ENCODE measurements at places on chromosomes 5 and 9.

DNA sequence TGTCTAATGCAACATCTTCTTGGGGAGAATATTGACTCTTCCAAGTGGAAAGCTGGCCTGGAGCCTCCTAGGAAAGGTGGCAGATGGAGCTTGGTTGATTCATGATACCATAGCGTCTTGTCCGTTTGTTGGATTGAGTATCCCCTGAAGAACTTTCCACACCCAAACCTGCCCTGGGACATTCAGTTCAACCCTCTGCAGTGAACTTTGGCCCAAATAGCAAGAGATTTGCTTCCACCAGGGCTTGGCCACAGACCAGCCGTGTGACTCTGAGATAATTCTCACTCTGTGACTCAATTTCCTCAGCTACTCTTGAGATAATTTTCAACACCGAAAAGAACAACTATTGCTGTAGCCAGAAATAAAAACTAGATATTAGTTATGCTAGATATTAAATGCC, 108.0 kb upstream of the RAD23B start:
- no peak for DNase-seq

DNA sequence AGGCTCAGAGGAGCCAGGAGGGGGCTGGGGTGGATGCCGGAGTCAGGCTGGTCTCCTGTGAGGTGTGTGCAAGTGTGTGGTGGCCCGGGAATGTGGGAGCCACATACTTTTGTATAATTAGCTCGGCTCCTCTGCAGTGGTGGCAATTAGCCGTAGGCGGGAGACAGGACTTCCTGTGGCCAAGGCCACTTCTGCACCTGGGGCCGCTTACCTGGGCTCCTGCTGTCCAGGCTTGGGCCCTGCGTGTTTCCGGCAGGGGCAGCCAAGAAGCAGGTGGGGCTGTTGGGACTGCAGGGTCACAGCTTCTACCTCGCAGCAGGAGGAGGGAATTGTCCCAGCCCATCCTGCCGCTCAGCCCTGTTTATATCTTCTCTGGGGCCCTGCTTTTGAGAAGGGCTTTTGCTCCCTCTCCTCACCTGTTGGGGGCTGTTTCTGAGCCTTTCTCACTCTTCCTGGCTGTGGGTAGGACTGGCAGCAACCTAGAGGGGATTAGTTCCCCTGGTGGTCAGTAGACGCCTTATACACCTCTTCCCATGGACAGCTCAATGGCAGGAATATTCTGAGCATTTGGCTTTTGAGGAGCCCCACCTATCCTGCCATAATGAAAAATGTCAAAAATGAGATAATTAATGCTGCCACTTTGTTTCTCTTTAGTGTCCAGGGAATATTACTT, 145.4 kb upstream of the PITX1 start:
- peak; percentile 69 for DNase-seq

DNA sequence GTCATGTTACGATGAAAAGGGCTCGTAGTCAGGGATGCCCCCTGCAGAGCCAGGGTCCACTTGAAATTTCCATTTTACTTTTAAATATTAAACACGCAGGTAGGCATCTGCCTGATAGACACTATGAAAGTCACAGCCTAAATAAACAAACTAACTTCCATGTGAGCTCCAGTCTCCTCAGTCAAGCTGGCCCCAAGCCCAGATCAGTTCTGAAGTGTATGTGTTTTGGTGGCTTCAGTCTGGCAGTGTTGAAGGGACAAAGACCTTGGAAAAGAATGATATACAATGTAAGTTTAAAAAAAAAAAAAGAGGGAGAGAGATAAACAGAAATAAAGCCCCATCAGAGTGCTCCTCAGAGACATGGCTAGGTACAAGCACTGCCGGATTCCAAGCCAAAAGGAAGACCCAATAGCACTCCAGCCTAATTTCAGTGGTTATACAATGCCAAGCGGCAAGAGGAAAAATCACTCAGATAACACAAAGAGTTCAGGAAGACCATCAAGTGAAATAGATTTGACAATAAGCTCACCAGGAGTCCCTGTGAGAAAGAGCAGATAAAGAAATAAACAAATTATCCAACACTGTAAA, 181.0 kb downstream of the BNC2 start:
- DNase-seq: no peak

DNA sequence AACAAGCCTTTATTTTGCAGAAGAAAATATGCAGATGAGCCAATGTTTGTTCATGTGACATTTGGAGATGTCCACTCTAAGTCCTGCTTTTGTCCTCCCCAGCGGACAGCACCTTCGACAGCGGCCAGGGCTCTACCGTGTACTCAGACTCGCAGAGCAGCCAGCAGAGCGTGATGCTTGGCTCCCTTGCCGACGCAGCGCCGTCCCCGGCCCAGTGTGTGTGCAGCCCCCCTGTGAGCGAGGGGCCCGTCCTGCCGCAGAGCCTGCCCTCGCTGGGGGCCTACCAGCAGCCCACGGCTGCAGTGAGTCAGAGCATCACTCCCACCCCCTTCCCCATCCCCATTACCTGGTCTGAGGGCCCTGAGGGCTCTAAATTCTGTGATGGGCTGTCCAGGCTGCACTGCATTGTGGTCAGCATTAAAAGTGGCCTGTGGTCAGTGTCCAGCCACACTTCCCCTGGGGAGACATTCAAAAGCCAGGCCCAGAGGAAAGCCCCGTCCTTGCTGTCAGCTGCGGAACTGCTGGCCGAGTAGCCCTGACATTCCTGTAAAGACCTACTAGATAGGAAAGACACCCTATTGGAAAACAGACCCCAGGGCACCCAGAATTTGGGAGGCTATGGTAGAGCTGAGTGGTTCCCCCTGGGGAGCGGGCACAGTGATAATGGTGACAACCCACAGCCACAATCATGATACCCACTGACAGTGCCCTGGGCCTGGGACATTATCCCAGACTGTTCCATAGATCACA, 69.0 kb downstream of the WNK2 start:
- no peak for DNase-seq

DNA sequence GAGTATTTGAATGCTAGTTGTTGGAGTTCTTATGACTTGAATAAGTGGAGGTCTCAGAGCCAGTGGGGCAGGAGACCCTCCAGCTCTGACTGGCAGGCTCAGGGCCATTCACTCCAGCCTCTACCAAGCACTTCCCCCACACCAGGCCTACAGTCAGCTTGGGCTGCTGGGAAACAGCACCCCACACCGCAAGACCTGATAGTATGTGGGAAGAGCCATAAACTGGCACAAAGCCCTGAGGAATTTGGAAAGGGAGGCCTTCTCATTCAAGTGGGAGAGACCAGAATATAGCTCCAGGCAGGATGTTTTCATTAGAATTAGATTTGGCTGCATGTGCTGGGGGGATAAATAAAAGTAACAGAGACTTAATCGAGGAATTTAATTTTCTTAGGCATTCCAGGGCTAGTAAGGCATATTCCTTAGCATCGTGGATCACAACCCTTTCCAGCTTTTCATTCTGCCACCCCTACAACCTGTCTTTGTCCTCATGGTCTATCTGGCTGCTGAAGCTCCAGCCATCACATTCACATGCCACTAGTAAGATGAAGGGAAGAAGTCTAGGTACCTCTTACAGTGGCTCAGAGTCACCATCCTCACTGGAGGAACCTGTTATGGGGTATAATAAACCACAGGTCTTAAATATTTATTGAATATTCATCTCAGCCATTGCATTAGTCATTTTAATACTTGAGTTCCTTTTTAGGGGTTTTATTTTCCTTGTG, 47.5 kb downstream of the TMOD1 start:
- DNase-seq: no peak

DNA sequence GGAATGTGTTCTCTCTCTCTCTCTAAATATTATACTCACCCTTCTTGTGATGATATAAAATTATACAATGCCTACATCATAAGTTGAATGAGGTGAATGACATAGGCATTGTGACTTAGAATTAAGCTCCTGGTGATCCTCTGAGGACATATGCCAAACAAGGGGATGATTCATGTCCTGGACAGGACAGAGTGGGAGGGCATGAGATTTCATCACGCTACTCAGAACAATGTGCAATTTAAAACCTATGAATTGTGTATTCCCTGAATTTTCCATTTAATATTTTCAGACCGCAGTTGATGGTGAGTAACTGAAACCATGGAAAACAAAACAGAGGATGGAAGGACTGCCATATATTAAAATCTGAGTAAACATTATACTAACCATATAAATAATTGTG, 782.2 kb upstream of the NUDT12 start:
- no peak for DNase-seq

- no peak for DNase-seq
Measured at GRCh38 chr5:132500244-132500930, 9.8 kb upstream of the IRF1 start.

GRCh38 chr5:169301986-169302385, 1.0 kb upstream of the SLIT3 start:
- DNase-seq: no peak

DNA sequence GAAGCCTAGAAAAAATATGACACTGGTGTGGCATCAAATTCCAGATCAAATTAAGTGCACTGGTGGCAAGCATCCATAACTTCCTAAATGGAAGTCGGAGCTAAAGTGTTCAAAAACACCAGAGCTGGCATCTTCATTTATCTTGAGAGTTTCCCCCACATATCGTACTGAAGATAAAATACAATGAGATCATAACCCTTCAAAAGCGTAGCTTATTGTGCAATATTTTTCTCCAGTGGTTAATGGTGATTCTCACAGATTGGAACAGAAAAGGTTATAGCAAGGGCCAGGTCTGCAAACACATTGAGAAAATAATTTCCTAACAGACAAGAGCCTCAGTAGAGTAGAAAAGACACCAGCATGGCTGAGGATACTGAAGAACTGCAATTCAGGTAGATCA, 147.6 kb downstream of the SEMA5A start:
- DNase-seq: no peak

DNA sequence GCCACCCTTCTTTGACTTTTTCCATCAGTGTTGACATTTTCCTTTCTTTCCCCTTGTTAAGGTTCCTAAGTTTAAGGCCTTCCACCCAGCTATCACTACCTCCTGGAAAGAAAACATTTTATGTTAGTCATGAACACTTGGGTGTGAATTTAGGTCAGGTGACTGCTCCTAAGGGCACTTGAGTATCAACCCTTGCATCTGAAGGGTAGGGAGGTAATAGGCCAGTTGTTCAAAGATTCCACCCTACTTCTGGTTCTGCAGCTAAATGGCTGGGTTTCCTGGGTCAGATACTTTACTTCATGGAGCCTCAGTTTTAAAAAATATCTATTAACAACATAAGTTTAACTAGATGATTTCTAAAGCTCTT, 49.1 kb upstream of the OSMR start:
- peak; percentile 16 for DNase-seq

DNA sequence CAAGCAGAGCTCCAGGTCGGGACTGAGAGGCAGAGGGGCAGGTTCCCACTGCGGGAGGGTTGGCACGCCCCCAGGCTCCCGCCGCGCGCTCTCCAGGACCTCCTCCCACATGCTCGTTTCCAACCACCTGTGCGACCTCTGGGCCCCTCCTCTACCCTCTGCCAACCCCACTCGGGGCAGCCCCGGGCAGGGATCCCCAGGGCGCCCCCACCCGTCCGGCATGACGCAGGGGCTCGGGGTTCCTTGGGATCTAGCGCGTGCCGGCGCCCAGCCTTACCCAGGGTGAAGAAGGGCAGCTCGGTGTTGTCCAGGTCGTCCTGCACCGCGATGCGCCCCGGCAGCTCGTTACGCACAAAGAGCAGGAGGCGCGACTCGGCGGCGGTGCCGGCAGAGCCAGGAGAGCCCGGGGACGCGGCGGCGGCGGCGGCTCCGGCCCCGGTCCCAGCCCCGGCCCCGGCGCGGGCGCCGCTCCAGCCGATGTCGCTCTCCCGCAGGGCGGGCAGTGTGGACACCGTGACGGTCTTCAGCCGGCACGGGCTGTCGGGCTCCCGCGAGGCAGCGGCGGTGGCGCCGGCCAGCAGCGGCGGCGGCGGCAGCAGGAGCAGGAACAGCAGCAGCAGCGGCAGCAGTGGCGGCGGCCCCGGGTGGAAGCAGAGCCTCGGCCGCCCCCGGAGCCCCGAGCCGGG, 494 bp downstream of the ASTN2 start:
- no peak for DNase-seq

DNA sequence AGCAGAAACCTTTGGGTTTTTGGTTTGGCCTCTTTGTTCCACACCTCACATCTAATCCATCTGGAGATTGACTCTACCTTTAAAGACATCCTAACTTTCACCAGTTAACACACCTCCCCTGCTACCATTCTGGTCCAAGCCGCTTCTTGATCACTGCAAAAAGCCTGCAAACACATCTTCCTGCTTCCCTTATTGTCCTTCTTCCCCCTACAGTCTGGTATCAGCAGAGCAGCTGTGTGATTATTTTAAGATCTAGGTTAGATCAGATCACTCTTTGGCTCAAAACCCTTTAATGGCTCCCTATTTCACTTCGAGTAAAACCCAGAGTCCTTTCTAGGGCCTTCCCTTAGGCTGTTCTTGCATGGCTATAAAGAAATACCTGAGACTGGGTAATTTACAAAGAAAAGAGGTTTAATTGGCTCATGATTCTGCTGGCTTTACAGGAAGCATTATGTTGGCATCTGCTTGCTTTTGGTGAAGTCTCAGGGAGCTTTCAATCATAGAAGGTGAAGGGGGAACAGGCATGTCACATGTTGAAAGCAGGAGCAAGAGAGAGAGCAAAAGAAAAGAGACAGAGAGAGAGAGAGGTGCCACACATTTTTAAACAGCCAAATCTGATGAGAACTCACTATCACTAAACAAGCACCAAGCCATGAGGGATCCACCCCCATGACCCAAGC, 1.5 kb upstream of the TEX10 start:
- no peak for DNase-seq

DNA sequence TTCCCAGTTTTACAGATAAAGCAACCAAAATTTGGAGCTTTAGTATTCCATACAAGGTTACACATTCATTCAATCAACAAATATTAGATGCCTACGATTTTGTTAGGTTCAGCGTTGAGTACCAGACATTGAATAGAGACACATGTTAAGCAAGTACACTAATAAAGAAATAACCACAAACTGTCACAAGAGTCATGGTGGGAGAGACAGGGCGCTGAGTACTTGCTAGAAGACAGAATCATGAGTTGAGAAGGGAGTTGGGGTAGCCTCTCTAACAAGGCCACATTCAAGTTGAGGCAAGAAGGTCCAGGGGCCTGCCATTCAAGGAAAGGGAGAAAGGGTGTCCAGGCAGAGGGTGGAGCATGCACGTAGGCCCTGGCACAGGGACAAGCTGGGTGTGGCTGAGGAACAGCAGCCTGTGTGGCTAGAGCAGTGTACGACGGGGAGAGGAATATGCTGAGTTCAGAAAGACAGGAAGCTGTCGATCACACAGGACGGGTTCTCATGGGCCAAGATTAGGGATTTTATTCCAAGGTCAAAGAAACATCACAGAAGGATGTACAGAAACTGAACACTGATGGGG, 17.0 kb downstream of the CDK5RAP2 start:
- DNase-seq: no peak

- no peak for DNase-seq
Measured at GRCh38 chr5:17235731-17236330, 18.4 kb downstream of the BASP1 start.

- DNase-seq: peak; percentile 3
Measured at GRCh38 chr5:73496984-73497457, 1.2 kb upstream of the BTF3 start.

DNA sequence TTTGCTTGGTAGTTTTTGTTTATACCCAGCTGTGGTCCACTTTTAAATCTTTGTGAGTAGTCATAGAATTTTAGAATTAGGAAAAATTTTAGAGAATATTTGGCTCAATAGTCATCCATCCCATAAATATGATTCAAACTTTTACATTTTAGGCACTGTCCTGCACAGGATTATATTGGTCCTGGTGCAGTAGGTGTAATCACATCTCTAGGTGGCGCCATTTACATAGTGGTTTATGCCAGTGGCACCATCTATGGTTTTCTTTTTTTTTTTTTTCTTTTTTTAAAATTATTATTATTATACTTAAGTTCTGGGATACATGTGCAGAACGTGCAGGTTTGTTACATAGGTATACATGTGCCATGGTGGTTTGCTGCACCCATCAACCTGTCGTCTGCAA, 260.7 kb upstream of the KCNN2 start:
- DNase-seq: no peak

GRCh38 chr5:131462454-131462853, 172.6 kb downstream of the RAPGEF6 start:
- DNase-seq: no peak
